Activated T-cell treated with anti-CD3 and anti-CD28 coated beads for 4 hours (primary cell): ENCODE measurements at places on chromosomes 5 and 9.
A peak's percentile ranks its signal among the peaks of the same experiment; 100 is the strongest.

DNA sequence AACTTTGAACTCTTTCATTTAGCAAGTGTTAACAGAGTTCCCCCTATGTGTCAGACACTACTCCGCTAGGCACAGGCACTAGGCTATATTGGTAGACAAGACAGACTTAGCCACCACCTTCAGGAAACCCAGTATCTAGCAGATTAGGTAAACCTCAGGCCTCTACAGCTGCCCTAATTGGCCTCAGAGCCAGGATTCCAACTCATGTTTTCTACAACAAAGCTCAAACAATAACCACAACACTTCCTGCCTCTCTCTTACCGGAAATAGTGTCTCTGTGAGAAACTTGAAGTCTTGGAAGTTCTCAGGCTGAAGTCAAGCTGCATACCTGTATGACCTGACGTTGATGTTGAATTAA, 116.6 kb upstream of the SLC44A1 start:
- DNase-seq = peak; percentile 26

- DNase-seq = no peak
These were observed 8.5 kb downstream of the CDH12 start for GRCh38 chr5:22844636-22845035.

DNA sequence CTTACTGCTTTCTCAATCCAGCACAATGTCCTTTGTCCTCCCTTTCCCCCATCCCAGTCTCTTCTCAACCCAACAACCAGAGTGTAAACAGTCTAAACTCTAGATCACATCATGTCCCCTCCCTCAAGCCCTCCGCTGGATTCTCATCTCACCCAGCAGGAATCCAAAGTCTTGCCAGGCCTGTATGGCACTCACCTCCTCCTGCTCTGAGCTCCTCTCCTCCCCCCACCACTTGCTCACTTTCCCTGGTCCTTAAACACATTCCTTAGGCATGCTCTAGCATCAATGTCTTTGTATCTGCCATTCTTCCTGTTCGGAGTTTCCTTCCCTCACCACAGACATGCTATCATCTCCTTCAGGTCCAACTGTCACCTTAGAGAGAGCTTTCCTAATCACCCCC, 78.8 kb downstream of the NIPSNAP3B start:
- DNase-seq = no peak

DNA sequence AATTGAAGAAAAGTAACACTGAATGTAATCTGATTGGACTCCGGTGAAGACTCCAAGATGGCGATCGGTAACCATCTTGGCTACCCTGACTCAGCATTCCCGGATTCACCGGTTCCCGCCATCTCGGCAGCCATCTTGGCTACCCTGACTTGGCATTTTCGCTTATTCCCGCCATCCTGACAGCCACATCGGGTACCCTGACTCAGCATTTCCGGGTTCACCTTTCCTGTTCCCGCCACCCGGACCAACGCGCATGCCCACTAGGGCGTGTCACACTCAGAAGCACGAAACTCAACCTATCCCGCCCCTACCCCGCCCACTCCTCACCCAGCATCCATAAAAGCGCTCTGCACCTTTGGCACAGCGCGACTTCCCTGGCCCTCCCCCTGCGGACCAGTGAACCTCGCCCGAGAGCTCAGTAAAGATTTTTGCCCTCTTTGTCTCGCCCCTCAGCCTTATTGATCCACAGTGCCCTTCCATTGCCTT, 17.2 kb downstream of the SPTLC1 start:
- no peak for DNase-seq

DNA sequence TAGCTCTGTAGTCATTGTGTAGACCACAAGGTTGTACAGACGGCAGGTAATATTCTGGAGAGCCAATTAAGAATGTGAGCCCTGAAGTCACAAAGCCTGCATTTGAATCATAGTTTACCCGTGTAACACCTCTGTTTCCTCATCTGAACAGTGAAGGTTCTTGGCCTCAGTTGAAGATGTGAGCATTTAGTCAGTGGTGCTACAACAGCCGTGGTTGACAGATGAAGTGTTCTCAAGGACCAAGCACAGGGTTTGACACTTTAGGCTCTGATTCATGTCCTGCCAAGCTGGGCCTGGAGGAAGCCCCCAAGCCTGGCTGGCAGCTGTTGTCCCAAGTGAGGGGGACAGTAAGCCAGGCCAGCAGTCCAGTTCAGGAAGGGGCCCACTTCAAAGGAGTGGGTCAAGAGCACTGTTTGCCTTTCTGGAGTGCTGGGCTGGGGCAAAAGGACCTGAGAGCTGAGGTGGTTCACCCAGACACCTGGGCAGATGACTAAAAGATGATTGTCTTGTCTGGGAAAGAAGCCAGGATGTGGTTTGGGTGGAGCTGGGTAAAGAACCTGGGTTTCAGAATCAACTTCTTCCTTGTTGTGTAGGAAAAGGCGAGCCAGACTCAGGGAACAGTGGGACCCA, 20.7 kb downstream of the FAXDC2 start:
- peak; percentile 8 for DNase-seq

GRCh38 chr9:98230789-98231188, 24.7 kb downstream of the TBC1D2 start:
- no peak for DNase-seq

- DNase-seq = no peak
These were observed 65.5 kb upstream of the ABCA1 start for GRCh38 chr9:104993291-104993963.

DNA sequence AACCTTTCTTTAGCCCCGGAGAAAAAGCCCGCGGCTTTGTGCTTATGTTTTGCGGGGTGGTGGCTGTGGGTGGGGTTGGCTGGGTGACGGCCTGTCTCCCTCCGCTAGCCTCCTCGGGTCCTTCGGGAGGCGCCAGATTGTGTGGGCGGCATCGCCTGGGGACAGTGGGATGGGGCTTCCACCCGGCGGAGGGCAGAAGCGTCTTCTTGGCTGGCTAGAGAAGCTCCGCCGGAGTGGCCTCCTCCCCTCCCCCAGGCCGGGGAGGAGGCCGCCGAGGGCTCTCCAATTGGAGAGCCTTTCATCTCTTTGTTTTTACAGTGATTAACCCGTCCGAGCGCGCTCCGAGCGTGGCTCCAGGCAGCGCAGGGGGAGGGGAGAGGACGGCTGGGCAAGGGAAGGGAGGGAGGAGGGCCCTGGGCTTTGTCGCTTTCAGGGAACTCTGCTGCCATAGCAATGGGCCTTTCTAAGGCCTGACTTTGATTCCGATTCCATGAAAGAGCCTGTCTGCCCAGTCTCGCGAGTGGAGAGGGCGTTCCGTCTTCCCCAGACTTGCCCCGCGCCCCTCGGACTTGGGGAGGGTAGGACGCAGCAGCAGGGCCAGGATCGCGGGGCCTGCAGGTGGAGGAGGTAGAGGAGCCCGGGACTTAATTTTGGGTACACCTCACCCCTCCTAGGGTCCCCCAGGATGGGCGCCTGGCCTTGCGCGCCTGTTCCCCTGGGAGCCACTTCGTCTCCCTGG, 36.7 kb upstream of the TIFAB start:
- no peak for DNase-seq

GRCh38 chr9:3397766-3398165, 128.0 kb downstream of the RFX3 start:
- DNase-seq = no peak

GRCh38 chr5:7245121-7245651, 150.8 kb upstream of the ADCY2 start:
- DNase-seq = no peak

DNA sequence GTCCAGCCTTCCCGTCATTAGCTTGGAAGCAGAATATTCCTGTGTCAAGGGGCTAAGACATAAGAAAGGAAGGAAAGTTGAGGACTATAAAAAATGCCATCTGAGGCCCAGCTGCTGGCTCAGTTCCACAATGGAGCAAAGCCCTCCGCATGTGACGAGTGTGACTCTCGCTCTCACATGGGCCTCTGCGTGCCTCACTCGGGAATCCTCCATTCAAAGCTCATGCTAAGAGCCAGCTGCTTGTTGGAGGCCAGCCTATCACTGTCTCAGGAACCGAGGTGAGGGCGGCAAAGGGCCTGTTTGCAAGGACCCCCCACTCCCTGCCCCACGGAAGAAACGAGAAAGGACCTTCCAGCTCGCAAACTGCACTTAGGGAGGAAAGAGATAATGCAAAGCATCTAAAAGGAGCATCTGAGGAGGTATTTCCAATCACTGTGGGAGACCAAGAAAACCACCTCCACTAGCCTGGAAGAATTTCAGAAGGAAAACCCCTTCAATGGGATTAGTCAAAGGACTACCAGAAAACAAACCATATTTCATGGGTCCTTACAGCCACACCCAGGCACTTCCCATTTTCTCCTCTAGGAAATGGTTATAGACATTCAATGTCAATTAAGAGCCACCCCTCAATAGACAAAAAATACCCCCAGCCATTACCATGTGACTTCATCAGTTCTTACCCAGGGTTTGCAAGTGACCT, 95.3 kb downstream of the PRRT1B start:
- no peak for DNase-seq

DNA sequence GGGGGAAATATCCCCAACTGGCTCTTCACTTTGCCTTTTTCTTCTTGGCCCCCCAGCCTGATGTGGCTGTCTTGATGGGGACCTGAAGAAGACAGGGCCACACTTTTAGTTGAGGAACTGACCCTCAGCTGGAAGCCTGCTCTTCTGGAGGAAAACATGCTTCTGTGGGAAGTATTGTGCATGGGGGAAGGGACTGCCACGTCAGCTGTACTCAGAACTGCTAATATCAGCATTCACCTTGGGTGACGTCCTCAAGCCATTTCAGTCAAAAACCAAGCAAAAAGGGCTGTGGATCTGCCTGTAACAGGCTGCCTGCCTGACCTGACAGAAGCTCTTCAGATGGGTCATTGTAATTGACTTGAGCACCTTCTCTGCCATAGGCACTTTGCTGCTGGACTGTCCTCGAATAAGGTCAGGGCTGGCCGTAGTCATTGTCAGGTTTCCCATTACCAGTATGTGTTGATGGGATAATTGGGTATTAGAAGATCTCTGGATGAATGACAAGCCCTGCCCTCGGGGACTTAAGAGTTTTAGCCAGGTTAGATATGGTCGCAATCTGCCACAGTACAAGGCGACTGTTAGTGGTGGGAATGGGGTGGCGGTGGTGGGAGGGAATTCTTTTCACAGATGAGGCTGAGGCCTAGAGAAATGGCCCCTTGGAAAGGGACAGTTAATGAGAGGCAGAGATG, 10.4 kb downstream of the RAI14 start:
- DNase-seq = no peak

- no peak for DNase-seq
These were observed 75.0 kb downstream of the PRDM6 start for GRCh38 chr5:123164054-123164453.

- DNase-seq = no peak
These were observed 131.3 kb downstream of the GLIS3 start for GRCh38 chr9:4168526-4168925.

DNA sequence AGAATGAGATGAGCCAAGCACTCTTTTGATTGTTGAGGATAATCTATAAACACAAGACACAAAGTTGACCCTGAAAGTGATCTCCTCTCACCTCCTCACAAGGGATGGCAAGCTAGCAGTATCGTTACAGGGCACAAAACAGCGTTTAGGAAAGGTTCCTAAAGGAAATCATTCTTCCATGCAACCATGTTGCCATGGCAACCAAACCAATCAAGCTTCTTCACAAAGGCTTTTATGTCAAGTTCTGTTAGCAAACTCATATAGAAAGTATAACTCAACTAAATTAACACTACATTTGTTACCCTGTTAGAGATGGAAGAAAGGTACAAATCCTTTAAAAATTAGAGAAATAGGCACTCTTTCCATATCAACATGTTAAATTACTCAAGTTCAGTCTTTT, 1016.8 kb upstream of the DMAC1 start:
- no peak for DNase-seq

DNA sequence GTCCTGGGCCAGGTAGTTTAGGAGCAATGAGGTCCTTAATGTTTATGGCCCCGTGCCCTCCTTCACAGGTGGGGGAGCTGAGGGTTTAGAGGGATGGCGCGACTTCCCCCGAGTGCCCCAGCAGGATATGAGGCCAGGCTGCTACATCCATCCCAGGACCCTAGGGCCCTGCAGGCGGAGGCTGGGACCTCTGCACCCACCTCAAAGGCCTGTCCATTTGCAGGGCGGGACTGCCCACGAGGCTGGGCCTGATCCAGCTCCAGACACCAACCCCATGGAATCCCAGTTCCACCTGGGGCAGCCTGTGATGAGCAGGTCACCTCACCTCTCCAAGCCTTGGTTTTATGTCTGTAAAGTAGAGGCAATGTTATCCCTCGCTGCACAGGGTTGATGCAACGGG, 142.1 kb downstream of the RXRA start:
- no peak for DNase-seq

DNA sequence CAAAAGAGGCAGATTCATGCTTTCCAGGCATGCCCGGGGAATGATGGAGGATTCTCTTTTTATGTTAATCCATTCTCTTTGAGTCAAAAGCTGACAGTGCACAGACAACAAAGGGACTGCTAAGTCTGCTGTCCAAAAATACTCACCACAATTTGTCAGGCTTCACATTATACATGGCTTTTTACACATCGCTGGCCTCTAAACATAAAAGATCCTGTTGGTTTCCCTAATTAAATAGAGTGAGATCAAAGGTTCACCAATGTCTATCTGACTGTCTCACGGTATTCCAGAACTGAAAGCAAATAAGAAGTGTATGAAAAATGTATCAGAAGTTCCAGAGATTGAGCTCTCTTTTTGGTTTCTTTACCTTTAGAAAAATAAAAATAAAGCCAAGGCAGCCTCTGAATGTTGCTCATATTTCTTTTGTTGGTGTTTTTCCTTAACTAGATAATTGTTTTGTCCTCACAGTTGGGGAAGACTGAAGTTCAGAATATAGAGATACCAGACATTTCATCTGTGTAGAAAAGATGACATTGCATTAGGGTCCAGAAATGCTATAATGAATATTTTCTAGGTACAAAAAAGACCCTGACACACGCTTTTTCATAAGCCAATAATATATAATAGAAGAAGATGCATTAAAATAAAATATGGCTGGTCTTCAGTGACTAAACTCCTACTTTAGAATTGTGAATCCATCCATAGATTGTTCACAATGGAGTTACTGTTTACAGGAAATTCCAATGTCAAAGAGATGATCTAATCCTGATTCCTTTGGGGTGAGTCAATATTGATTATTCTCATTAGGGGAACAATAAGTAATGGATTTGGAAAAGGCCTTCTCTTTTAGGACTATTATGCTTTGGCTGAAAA, 688.2 kb upstream of the CDH6 start:
- no peak for DNase-seq

DNA sequence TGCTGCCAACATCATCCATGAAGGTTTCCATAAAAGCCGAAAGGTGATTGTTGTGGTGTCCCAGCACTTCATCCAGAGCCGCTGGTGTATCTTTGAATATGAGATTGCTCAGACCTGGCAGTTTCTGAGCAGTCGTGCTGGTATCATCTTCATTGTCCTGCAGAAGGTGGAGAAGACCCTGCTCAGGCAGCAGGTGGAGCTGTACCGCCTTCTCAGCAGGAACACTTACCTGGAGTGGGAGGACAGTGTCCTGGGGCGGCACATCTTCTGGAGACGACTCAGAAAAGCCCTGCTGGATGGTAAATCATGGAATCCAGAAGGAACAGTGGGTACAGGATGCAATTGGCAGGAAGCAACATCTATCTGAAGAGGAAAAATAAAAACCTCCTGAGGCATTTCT, 10.1 kb downstream of the TLR4 start:
- DNase-seq = no peak

- DNase-seq = no peak
These were observed 30.4 kb upstream of the KLF9 start for GRCh38 chr9:70444904-70445303.

GRCh38 chr5:17431272-17432050, 66.6 kb upstream of the TAF11L2 start:
- no peak for DNase-seq

- no peak for DNase-seq
These were observed 137.8 kb upstream of the RETREG1 start for GRCh38 chr5:16754601-16755000.
